ENCODE measurements at places on chromosomes 1 and 21.

DNA sequence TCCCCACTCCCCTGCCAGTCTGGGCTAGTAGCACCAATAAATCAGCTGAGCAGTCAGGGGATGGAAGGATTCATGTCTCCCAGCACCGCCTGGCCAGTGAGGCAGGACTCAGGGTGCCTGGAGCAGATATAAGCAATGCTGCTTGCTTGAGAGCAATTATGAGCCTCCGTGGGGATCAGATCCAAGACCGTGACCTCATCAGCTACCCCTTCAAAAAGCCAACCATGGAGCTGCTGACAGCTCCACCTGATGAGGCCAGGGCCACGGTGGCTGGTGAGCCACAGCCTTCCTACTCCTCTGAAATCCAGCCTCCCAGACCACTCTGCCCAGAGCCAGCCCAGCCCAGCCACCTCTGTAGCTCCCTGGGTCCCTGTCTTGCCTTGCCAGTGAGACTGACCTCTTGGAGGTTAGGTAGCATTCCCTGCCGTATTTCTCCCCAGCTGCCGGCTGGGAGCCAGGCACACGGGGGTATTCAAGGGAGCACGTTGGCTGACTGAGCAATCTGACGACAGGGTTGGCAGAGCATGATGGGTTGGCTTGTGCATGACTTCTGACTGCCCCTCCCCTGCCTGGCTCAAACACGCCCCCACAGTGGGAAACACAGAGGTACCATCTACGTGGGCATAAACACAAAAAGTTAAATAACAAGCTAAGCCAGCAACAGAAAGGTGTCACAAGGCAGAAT lies 28.4 kb downstream of the SYT2 start:
- DNase-seq = no peak

- no peak for DNase-seq
These were observed 151.8 kb downstream of the RHOU start for GRCh38 chr1:228887101-228887500.

- DNase-seq = no peak
These were observed 162.6 kb downstream of the RHOU start for GRCh38 chr1:228897901-228898300.

DNA sequence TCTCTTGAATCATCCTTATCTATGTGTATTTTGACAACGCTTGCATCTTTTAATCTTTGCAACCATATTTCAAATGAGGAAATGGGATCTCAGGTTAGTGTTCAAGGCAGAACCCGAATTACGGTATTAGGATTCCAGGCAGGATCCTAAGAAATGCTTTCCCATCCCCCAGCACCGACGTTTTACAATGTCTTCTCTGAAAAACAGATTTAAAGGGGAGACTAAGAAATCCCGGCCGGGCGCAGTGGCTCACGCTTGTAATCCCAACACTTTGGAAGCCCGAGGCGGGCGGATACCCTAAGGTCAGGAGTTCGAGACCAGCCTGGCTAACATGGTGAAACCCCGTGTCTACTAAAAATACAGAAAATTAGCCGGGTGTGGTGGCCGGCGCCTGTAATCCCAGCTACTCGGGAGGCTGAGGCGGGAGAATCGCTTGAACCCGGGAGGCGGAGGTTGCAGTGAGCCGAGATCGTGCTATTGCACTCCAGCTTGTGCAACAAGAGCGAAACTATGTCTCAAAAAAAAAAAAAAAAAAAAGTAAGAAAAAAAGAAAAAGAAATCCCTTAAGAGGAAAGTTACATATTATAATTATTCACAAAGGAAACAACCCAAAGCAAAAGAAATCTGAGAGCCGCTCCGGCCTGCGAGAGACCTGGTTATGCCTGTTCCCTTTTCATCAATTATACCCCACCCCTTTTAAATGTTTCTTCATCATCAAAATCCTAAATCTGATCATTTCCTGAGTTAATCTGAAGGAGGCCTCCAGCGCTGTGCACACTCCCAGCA lies 801 bp upstream of the GORAB start:
- peak; percentile 20 for DNase-seq

GRCh38 chr1:203621559-203622262 lies 4.9 kb upstream of the ATP2B4 start:
- no peak for DNase-seq

DNA sequence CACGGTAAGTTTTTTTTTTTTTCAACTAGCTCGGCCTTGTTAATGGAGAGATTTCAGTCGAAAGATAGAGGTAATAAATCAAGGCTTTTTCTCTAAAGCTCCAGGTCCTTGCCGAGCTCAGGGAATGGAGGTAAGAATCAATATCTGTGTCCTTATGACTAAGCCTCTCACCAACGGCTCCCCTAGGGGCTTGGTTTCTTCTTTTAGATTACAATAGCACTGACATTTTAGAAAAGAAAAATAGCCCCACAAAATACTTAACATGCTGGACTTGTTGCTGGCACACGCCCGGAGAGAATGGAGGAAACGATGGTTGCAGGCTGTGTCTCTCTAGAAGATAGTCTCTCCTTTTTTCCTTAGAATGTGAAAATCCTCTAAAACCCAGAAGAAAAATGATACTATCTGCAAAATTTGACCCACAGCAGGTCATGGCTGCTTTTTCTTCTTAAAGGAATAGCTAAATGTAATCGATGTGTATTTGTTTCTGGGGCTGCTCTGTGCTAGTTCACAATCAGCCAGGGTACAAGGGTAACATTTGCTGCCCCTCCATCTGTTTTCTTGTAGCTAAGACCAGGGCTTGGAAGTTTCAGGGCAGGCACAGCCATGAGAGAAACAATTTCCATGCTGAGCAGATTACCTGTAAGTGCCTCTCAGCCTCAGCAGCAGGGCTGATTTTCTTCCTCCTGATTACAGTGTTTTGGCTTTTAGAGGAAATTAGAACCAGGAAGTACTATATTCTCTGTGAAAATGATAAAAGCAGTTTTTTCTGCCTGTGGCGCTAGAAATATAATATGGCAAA lies 86.2 kb upstream of the GNG12 start:
- DNase-seq = no peak

- peak; percentile 18 for DNase-seq
These were observed 14.5 kb upstream of the MX1 start for GRCh38 chr21:41411449-41412089.

DNA sequence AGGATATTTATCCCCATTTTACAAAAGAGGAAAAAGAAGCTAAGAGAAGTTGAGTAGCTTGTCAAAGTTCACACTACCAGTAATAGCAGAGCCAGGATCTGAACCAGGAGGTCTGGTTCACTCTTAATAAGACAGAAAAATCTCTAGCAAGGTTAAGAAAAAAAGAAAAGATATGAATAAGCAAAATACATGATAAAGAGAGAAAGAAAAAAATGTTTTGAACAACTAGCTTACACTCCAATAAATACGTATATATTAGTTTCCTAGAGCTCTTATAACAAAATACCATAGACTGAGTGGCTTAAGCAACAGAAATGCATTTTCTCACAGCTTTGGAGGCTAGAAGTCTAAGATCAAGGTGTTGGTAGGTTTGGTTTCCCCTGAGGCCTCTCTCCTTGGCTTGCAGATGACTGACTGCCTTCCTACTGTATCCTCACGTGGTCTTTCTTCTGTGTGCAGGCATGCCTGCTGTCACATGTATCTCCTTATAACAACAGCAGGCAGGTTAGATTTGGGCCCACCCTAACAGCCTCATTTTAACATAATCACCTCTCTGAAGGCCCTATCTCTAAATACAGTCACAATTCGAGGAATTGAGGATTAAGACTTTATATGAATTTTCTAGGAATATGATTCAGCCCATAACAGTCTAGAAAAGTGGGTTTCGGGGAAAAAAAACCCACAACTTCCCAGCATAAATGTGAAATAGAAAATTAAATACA lies 60.4 kb downstream of the LEPR start:
- no peak for DNase-seq

DNA sequence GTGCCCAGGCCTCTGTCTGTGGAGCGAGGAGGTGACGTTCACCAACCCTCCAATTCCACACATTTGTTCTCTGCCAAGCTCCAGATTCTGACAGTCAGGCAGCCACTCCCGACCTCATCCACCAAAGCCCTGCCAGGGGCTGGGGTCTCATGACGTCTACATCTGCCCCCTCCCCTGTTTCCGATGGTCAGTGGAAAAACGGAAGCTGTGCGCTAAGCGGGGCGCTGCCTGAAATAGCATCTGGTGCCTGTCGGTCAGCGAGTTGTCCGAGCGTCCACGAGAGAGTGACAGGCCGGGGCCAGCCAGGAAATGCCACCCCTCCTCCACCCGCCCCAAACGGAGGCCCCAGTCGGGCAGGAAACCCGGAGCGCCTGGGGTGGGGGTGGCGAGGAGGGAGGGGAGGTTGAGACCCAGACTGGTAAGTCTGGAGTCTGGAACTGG lies 3.2 kb upstream of the TAL1 start:
- DNase-seq = no peak

DNA sequence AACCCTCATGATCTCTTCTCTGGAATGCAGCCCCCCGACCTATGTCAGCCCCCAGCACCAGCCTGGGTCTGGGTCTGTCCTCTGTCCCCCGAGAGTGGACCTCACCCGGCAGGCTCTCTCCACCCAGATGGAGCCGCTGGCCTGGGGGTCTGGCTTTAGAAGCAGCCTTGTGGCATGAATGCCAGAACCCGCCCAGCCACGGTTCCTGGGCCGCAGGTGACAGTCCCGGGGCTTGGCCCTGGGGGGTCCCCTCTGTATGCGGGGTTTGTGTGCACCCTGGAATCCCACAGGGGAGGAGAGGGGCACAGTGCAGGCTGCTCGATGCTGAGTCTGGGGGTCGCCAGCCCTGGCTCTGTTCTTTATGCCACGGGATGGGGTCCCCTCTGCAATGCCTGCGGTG lies 96.0 kb upstream of the ACTRT2 start:
- DNase-seq = no peak

DNA sequence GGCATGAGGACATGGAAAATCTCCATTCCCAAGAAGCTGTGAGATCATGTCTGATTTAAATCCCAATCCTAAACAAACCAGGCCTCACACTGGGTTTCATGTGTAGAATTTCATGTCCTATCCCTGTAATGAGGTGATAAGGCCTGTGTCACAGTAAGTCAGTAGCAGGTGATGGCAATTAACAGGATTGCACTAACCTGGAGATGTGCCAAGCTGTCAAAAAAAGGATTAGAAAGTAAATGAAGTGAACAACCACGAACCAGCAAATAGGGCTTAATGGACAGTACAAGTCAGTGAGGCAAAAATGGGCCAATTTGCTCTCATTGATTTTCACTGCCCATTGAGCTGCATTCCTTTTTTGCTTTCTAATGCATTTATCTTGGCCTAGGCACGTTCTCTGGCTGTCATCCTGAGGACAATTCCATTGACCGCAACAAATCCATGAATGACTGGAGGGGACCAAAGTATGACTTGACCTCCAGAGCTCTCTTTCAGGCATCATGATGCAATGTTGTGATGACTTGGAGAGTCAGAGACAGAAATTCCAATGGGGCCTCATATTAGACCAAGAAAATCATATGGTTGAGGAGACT lies 673.6 kb upstream of the ADGRL2 start:
- peak; percentile 19 for DNase-seq

DNA sequence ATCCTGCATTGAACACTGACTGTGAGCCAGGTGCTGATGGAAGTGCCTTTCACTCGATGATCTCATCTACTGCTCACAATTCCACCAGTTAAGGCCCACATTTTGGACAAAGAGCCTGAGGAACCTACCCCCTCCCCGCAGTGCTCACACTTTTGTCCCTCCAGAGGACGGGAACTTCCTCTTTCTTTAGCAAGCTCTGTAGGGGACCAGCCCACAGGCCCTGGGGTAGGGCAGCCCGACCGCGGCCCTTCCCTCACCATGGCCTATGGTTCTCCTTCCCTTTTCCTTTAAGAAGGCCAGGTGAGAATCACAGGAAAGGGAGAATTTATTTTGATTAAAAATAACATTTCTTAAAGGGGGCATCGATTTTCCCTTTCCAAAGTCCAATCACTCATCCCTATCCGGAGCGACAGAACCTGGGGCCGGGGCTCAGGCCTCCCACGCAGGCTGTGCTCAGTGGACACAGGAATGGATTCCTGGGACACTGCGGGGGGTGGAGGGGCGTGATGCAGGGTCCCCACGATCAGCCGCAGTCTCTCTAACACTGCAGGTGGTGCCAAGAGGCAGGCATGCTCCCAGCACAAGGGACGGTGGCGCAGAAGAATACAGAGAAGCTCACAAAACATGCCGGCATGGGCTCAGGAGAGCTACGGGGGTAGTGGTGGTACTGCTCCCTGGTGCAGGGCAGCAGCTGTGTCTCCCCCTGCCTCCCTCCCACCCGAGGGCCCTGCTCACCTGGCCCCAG lies 8.9 kb upstream of the KCNE1 start:
- DNase-seq = no peak

- DNase-seq = no peak
These were observed 120.2 kb downstream of the GREM2 start for GRCh38 chr1:240491796-240492195.

GRCh38 chr1:14498839-14499238 lies 99.6 kb upstream of the KAZN start:
- no peak for DNase-seq

GRCh38 chr1:156086256-156086662 lies 4.0 kb upstream of the MEX3A start:
- DNase-seq = no peak

DNA sequence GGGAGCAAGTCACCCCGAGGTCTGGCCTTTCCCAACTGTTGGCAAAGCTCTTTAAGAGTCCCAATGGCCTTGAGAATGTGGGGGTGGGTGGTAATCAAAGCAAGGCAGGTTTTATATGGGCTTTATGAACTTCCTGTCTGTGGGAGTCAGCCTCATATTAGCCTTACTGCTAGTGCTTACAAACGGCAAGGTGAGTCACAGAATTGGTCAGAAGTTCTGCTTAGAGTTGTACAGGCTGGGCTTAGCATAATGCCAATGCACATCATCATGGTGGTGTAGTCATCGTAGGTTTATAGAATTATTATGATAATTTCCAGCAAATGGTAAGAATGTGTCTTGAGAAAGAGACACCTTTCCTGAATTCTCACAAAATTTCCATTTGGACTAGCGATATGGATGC lies 192.7 kb upstream of the KIAA0040 start:
- no peak for DNase-seq

GRCh38 chr1:217943361-217943760 lies 312.2 kb downstream of the SPATA17 start:
- DNase-seq = no peak

GRCh38 chr1:31951276-31951675 lies 13.1 kb upstream of the PTP4A2 start:
- no peak for DNase-seq

DNA sequence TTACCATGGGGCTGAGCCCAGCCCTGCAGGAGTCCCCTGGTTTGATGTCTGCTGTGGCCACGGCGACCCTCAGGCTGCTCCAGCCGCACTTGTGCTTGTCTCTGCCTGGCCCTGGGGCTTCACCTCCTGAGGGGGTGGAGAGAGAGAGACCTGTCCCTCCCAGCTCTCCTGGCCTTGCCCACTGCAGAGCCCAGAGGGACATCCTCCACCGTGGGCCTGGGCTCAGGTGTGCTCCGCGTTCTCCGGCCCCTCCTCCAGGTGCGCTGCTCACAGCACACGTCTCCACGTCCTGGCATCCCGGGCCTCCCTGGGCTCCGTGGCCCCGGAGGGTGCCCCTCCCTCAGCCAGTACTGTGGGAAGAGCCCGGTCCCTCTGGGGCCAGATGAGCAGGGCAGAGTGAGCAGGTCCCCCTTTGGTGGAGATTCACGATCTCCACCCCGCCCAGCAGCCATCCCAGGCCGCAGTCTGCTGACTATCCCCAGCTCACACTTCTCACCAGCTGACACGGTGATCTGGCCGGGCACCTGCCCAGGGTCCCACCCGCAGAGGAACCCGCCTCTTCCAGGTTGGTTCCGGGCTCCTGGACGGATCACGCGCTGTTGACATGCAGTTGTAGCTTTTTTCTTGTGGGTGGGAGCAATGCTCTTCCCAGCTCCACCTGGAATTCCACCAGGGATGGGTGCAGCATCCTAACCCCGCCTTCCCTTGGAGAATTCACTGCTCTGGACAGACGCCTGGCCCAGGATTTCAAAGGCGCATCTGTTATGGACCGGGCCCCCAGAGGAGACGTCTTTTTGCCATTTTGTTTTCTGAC lies 41.8 kb upstream of the POFUT2 start:
- no peak for DNase-seq

Data from A673 (cell line).